ENCODE measurements at places on chromosomes 3 and 15.
A peak's percentile ranks its signal among the peaks of the same experiment; 100 is the strongest.

DNA sequence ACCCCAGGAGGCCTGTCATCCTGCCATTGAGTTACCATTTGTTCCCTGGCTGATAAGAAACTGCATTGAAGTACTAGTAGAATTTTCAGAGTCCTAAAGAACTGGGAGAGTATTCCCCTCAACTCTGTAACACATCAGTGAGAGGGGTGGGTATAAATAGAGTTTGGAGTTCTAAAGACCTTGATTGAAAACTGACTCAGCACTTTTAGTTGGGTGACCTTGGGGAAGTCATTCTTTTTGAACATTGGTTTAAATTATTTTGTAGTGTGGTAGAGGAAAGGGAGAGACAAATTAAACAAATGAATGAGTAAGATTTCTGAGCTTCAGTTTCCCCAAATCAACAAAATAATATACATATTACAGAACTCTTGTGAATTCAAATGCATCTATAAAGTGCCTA is 344.5 kb upstream of the THBS1 start:
- DNase-seq, result no peak

- no peak for DNase-seq
These were observed 49.3 kb downstream of the TMOD3 start for GRCh38 chr15:51878446-51879386.

DNA sequence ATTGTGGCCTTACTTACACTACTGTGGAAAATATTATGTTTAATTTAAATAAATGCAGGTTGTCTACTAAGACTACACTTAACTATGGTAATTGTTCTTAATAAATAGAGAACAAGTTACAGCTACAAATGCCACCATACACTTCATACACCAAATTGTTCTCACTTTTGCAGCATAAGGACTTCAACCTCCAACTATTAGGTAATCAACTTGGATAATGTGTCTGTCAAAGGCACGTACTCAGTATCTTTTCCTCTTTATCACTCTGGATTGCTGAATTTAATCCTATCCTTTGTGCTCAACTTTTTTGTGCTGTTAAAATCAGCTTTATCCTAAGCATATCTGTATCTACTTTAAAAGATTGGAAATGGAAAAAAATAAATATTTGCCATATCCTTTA is 41.6 kb upstream of the TMEM87A start:
- no peak for DNase-seq

DNA sequence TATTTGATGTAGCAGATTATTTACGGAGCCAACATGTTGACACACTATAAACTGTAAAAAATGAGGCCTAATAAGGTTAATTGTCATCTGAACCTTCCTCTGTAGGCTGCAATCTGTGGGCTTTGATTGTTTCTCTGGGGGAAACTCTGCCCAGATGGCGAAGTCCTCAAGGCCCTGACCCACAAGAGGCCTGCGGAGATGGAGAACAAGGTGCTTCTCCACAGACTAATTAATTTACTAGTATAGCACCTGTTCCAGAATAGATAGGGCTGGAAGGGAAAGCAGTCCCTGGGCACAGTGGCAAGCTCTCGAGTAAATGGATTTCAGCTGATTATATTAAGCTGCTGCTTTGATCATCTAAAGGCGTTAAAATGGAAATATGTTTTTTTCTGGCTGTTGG is 338.8 kb upstream of the DNAJC19 start:
- no peak for DNase-seq

DNA sequence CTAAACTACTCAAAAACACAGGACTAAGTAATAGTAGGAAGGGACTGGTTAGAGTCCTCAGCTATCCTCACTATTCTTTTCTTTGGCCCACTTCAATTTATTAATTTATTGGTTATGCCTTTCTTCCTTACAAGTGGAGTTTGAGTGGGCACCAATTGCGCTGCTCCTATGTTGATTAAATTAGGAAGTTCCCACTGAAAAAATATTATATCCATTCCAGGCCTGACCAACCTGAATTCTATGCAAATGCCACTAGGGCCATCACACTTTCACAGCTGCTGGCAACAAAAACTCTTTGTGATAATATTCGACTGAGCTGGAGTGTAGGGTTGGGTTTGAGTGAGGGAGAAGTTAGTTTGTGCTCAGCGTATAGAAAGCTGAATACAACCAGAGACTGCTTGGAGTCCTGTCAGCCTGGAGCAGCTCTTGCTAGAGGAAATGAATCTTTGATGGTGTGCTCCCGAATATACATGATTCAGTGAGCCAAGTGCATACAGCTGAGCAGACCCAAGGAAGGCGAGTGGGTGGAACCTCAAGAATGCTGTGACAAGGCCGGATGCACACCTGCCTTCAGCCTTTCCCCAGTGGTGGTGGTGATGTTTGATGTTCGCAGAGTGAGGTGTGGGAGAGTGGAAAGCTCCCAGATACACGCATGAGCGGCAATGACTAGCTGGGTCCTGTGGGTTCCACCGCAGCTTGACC is 1.5 kb downstream of the ARHGEF3 start:
- peak; percentile 70 for DNase-seq

DNA sequence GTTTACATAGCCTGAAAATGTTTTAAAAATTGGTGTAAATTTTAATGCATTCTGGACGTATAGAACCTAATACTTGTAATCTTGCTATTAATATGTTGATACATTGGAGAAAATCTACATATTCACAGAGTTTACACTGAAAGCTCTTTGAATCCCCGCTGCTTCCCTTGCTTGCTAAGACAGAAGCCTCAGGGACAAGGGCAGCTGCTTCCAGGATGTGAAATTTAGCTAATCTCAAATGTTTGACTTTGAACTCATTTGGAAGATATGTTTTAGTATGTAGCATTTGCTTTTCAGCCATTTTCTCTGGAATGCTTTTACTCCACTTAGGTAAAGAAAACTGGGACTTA is 172.0 kb downstream of the RBMS3 start:
- DNase-seq, result no peak

GRCh38 chr15:25954398-25954797 is 91.3 kb upstream of the ATP10A start:
- no peak for DNase-seq

GRCh38 chr3:89113893-89114840 is 6.7 kb downstream of the EPHA3 start:
- peak; percentile 38 for DNase-seq

GRCh38 chr3:158458464-158458863 is 112.5 kb upstream of the MLF1 start:
- DNase-seq, result no peak

DNA sequence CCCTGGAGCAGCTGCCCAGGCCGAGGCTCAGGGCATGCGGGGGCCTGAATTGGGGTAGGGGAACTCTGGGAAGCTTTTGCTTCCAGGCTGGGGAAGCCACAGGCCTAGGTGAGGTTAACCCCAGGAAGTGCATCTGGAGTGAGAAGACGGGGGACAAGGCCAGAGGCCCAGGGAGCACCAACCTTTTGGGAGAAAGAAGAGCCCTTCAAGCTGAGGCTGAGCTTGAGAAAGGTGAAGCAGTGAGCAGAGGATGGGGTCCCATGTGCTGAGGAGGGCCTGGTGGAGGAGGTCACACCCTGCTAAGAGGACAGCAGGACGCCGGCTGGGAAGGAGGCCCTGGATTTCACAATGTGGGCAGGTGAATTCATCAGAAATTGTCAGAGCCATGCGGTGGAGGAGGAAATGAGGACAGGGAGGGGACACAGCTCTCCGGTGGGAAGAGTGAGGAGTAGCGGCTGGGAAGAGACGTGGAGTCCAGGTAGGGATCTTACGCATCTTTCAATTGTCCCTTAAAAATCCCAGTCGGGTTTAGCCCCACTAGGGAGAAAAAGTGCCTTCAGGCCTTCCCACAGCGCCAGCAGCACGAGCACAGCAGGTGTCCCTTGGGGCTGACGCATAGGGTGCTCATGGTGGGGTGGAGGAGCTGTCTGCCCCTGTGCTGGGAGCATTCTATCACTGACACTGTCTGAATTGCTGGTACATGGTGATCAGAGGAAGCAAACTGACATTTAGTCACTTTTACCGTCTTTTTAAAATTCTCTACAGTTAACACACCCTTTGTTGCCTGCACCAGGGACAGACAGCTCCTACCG is 50.9 kb downstream of the HCN4 start:
- DNase-seq, result no peak

DNA sequence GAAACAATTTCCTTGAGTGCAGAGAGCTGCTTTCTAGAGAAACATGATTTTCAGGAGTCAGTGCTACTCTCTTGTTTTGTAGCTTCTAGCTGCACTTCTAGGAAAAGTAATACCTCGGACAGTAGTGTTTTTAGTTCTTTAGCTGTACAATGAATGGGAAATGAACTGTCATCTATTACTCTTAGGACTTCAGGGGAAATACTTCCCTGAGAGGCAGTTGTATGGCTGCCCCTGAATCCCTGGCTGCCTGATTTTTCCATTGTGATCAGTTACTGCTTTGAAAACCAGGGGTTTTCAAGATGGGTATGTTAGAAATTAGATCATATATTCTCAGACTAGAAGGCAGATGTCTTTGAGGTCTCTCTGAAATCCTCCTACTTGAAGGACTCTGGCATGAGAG is 200.3 kb upstream of the SEMA6D start:
- DNase-seq, result no peak

DNA sequence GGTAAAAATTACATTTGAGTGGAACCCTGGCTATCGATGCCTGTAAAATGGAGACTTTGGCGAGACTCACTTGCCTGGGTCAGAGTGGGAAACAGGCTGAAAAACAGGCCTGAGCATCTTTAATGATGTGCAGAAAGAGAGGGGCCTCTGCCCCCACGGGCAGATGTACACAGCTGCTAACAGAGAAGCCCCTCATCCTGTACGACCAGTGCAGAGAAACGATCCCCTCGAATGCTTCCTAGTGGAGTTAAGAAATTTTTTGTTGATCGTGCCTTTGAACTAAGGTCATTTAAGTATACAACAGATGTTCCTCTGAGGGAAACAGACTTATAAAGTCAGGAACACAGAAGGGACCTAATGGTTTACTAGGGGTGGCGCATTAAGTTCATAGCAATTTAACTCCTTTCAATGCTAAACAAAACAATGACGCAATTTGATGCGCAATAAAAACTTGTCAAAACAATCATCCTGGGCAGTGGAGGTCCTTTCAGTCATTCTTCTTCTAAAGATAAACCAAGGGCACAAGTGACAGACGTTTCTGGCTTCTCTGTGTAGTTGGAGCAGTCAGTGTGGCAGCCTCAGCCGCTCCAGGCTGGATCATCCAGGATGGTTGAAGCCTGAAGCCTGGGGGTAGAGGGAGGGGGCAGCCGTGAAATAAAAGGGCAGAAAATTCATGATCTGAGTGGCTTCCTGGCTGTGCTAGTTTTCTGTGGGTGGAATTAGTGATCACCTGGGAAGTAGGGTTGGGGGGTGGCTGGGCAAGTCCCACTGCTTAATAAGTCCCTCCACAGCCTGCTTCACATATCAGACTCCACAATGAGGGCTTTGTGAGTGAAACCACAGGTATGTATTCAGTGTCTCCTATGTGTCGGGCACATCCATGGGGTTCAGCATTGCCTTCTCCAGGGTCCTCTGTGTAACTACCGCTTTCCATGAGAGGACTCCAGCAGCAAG is 50.8 kb upstream of the MRPS22 start:
- no peak for DNase-seq

- no peak for DNase-seq
These were observed 69.1 kb upstream of the CACNA2D3 start for GRCh38 chr3:54053211-54053610.

DNA sequence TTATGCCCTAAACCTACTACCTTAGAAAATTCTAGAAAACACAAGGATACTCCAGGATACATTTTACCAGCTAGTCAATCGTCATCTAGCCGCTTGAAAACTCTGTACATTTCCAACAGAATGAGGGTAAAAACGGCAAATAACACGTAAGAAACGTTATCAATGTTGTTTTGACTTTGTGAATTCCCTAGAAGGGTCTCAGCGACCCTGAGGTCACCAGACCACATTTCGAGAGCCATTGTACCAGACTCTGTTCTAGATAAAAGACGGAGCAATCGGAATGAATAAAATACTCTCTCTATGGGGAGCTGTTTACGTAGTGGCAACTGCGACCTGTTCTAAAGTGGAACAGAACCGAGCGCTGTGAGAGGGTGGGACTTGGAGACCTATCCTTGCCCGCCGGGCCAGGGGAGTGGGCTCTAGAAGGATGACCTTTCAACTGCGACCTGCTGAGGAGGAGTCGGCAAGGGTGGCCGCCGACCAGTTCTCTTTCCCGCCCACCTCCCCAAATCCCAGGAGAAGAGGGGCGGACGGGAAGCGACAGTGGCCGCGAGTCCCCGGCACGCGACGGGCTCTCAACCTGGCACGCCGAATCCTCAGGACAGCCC is 778 bp upstream of the AP4E1 start:
- no peak for DNase-seq
